ENCODE measurements at places on chromosomes 13 and 19.

- DNase-seq, result no peak
Measured at GRCh38 chr13:113406321-113407102, 42.6 kb upstream of the GRTP1 start.

DNA sequence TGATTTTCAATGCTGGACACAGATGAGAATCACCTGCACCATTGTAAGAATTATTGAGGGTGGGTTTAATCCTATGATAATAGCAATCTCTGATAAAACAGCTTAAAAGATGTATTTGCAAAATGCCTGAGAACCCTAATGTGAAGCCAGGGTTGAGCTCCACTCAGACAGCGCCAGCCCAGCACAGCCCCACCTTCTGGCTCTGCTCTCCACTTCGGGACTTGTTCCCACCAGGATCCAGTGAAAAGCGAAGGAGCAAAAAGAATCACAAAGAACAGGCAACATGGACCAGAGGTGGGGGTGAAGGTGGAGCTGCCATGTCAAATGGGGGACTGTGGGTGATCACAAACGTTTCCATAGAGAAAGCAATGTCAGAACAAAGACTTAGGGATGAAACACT, 18.6 kb upstream of the ZNF816 start:
- no peak for DNase-seq

- DNase-seq, result no peak
Measured at GRCh38 chr13:23794267-23795161, 94.7 kb downstream of the MIPEP start.

GRCh38 chr19:39506944-39507714, 7.8 kb upstream of the SELENOV start:
- DNase-seq, result peak; percentile 21

Data from activated CD4-positive, alpha-beta T cell treated with anti-CD3 and anti-CD28 coated beads for 1 hour (primary cell).